ENCODE measurements at places on chromosomes 1 and 21.

DNA sequence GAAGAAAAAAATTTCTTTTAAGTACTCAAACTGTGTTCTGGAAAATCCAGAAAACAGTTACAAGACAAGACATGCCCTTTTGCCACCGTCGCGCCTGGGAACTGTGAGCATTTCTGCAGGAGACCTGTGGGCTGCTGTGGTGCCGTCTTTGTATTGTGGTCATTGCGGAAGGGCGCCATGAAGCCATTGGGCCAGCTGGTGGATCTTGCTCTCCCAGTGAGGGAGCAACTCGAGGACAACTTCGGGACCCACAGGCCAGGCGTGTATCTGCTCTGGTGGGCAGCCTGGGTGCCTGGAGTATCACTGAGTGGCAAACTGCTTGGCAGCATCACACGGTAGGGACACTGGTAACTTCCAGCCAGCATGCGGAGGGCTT, 3.8 kb upstream of the THEMIS2 start:
- no peak for DNase-seq

GRCh38 chr1:91527266-91527765, 26.7 kb downstream of the CDC7 start:
- no peak for DNase-seq

- no peak for DNase-seq
Observed at GRCh38 chr1:205056188-205056611, 13.2 kb downstream of the CNTN2 start.

GRCh38 chr21:33403786-33404585, 773 bp downstream of the IFNGR2 start:
- peak; percentile 36 for DNase-seq

DNA sequence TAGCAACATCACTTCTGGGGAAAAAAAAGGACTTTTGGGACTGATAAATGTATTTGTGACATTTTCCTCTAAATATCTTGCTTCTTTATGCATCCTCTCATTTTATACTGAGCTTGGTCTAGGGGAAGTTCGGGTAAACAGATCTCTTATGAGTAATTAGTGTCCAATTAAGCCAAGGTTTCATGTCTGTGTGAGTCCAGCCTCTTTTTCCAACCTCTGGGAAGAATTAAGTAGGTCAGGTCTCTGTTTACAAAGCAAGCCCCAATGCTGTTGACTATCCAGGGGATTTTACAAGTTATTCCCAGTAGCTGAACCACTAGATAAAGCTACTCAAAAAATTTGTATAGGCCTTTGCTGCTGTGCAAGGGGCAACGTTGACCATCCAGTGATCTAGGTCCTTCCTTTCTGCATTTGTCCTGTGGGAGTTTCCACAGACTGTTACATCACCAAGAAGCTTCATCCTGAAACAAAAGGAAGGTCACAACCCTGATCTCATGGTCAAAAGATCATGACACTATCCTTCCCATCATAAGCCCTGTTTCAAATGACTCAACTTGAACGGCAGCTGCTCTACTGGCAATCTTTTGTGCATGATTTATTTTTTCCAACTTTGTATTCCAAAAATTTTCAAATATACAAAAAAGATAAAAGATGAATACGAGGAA, 74.3 kb downstream of the ETS2 start:
- no peak for DNase-seq

DNA sequence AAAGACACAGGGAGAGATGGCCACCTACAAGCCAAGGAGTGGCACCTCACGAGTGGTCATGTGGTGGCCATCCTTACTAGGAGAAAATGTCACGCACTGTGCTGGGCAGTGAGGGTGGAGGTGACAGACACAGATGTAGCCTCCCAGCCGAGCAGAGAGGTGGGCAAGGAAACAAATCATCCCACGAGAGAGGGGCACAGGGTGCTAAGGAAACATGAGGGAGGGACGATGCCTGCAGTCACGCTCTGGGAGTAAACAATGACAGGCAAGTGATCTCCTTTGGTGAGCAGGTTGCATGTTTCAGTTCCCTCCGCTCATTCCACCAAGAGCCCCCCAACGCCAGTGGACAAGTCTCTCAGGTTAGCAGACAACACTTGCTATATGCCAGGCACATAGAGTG, 65.8 kb downstream of the CD247 start:
- no peak for DNase-seq

- DNase-seq = no peak
Observed at GRCh38 chr1:160407839-160408801, 7.8 kb downstream of the VANGL2 start.

DNA sequence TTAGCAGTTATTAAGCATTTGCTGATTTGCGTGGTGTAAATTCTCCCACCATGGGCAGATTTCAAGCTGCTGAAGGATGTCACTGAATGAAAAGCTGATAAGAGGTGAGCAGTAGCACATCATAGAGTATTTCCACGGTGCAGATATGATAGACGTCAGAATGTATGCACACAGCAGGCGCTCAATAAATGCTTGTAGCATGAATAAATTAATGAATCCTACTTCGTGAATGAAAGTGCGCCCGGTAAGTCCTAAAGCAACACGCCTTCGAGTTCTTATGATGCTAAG, 510 bp upstream of the UBIAD1 start:
- DNase-seq = no peak

DNA sequence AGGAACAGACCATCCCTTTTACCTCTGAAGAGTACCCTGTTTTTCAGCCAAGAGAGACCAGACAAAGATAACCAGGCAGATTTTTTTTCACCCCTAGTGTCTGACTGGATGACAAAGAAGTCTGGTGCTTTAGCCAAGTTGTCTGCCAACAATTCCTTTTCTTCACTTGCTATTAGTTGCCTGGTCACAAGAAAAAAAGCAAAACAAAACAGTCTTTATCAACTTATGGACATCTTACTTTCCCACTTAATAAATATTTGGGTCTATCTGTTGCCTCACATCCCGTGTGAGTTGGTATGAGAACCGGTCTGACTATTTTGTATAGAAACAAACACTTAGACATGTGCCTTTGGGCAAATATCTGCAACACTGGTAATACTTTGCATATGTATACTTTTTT, 662.9 kb downstream of the PLPP3 start:
- DNase-seq = no peak

DNA sequence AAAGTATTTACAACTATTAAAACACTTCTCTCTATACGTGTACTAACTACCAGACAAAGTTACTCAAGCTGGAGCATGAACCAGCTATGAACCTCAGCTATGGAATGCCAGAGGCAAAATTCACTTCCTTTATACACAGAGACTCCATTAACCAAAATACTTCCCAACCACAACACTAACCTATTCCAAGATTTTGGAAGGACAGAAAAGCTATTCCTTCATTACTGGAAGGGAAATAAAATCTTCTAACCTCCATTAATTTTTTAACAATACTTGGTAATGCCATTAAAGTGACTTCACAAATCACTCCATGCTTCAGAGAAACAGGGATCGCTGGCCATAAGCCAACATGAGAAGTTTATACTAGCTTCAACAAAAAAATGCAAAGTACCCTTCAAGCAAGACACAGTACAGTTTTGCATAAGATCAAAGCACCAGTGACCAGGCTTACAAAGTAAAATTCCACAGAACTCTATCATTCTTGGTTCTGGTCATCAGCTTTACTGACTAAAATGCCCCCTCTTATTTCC, 58.0 kb downstream of the PUM1 start:
- no peak for DNase-seq
